CD4-positive, alpha-beta T cell treated with Interleukin-4 for 1 hour (primary cell): ENCODE measurements at places on chromosomes 7 and 10.

DNA sequence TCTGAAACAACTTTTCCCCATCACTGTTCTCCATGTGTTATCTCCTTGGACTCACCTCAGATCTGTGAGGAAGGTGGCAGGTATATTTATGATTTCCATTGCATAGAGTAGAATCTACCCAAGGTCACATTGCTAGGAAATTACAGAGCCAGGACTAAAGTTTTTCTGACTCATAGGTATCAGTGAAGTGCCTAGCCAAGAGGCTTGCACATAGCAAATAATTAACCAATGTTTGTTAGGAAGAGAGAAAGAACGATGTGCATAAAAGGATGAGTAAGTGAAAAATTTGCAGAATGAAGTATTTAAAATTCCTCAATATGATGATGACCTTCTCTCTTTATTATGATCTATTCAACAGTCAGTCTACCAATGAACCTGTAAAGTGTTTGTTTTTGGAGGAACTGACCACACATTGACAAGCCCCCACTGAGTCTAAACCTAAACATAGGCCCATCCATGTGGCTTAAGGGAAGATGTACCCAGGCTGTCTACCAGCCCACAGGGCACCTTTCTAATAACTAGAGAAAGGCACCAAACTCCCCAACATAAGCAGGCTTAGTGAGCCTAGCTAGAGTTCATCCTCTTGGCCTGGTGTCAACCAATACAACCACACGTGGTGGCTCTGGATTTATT lies 252.9 kb upstream of the ZMIZ1 start:
- DNase-seq, result no peak

DNA sequence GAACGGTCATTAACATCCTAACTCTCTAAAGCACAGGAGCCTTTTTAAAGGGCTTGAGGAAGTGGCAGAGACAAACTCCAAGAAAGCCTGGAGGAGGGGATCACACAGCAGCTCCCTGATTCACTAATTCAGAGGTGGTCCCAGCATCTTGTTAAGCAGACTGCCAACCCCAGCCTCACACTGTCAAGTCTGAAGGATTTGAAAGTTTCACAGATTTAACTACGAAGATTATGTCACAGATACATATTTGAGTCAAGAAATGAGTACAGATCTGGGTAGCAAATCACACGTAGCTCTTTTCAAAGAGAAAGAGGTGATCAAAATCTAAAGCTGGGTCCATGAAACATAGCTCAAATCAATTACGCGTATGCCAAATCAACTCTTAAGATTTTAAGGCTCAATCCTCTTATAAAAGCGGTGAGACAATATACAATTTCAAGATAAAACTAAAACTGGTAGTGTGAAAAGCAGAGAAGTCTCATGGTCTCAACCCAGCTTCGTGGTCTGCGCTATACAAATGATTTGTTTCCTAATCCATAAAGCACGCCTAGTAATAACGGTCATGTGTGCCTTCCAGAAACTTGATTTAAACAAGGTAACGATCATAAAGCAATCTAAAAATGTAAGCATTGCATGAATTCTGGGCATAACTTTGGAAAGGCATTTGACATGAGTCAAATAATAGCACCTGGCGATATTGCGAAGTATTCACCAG lies 229.9 kb upstream of the MKLN1 start:
- DNase-seq, result no peak

GRCh38 chr10:51705774-51706173 lies 6.4 kb upstream of the CSTF2T start:
- DNase-seq, result no peak

DNA sequence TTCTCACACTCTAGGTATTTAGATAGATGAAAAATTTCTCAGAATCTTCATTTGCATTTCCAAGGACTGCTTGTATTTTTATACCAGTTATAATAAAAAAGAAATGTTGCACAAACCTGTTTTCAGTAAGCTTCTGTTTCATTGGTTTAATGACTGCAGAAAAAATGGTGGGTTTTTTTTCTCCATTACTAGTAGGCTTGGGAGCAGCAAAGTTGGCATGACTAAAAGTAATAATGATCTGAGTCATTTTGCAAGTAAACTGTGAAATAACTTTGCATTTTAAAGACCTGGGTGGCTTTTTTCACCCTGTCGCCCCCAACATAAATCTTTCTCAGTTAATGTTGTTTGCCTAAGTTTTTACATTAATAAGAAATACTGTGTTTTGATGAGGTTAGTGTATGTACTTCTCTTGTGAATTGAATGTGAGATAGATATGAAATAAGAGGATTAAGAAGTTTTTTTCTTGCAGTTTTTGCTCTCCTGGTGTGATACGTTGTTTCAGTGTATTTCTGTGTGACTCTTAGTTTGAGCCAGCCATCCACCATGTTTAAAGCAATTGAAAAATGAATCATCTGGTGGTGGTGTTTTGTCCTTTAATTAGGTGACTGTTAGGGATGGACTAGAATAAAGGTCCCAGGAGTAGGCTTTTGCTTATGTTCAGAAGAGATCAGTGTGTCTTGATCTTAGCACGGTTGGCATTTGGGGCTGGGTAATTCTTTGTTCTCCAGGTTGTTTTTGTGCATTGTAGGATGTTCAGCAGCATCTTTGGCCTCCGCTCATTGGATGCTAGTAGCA lies 1.8 kb downstream of the GNAI1 start:
- DNase-seq, result no peak

GRCh38 chr7:67620216-67620933 lies 623.7 kb downstream of the TYW1 start:
- DNase-seq, result no peak

DNA sequence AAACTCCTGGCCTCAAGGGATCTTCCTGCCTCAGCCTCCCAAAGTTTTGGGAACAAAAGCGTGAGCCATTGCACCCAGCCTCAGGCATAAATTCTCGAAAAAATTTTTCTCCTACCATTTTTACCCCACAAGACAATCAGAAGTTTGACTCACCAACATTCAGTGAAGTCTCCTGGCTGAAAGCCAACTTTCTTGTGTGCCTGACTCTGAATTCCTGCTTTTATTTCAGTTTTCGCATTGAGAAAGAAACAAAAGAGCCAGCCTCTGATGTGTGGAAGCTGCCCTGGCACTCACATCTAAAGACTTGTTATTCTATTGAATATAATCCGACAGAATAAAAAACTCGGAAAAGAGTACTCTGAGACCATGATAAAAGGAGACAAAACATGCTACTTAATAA lies 402.9 kb downstream of the MAGI2 start:
- no peak for DNase-seq

- peak; percentile 71 for DNase-seq
These were observed 146.6 kb downstream of the SH2D4B start for GRCh38 chr10:80684259-80684658.

DNA sequence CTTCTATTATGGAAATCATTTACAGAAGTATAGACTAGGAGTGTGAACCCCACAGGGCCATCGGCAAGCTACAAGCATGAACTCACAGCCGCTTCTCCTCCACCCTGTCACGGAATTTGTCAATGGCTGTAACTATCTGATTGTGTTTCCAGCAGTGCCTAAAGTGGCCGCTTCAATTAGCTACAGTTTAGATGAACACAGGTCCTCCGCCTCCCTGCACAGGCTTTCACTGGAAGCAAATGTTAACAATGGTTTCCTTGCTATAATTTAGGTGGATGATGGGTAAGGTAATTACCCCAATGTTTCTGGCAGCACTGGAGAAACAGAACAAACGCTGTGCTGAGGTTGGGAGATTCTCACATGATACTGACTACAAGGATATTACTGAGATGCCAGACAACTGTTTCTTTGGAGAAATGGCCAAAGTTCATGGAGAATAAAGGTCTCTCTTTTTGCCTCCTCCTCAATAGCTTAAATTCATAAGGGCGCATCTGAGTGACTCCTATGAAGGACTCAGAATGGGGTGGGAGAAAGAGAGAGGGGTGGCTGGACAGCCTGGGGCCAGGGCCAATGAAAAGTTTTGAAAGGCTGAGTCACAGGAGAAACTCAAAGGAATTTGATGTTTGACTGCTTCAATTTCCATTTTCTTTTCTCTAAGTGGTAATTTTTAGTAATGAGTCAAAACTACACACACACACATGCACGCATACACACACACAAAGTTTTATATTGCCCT lies 78.9 kb downstream of the SVIL start:
- DNase-seq, result no peak

- DNase-seq, result no peak
These were observed 515.0 kb upstream of the ZMIZ1 start for GRCh38 chr10:78553792-78554191.

- DNase-seq, result no peak
These were observed 589.2 kb downstream of the INHBA start for GRCh38 chr7:41113719-41114118.

- DNase-seq, result no peak
These were observed 1.2 kb upstream of the SPACDR start for GRCh38 chr7:100465299-100465698.

DNA sequence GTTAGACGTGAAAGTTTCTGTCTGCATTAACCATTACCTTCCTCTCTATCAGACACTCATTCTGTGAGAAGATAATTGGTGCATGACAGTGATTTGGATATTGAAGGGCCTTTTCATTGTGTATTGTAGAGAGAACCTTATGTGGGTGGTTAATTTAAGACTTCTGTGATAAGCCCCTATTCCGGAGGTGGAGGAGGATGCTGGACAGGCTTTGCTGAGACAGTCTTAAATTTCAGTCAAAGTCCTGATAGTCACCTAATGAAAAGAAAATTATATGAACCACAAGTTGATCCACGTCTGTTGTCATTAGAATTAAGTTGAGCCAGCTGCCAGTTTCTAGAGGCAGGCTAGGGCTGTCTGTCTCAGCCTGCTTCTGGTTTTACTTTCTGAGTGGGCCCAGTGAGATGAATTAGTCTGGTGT lies 62.9 kb downstream of the CELF2 start:
- no peak for DNase-seq

DNA sequence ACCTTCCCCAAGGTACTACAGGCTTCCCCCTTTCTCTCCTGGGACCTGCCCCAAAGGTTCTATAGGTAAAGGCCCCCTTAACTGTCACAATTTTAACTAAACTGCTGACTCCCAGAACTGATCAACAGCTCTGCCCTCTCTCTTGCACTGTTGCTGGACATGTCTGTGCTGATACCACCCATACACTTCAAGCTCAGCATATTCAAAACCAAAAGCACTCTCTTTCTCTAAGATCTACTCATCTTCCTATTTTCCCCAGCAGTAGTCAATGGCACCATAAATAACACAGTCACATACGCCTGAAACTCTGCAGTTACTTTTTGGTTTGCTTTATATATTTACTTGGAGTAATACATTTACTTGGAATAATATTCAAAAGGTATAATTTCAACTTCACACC lies 12.3 kb downstream of the OSBPL3 start:
- DNase-seq, result no peak

GRCh38 chr10:113148901-113149300 lies 198.9 kb downstream of the TCF7L2 start:
- no peak for DNase-seq

- DNase-seq, result no peak
These were observed 79.6 kb downstream of the NEURL1 start for GRCh38 chr10:103573205-103573487.

DNA sequence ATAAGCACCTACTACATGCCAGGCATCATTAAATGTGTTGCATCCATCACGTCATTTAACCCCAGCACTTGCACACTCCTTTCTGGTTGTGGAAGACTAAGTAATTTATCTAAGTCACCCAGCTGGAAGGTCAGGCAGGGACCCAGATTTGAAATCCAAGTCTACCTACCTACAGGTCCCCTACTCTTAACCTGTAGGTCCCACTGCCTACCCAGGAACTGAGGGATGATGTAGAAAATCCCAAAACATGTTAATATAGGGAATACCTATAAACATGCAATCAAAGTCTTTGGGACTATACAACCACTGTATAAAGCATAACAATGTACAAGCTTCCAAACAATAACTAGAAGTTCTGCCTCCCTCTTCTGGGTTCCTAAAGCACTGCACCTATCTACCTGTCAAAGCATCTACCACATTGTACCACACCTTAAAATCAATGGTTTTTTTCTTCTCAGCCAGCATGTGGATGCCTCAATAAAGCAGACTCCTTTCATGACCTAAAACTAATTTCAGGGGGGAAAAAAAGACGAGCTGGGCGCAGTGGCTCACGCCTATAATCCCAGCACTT lies 5.6 kb downstream of the IL6 start:
- no peak for DNase-seq

- no peak for DNase-seq
These were observed 249.7 kb upstream of the PITRM1 start for GRCh38 chr10:3422282-3422681.

- DNase-seq, result no peak
These were observed 85.4 kb upstream of the GSDME start for GRCh38 chr7:24842449-24843241.

DNA sequence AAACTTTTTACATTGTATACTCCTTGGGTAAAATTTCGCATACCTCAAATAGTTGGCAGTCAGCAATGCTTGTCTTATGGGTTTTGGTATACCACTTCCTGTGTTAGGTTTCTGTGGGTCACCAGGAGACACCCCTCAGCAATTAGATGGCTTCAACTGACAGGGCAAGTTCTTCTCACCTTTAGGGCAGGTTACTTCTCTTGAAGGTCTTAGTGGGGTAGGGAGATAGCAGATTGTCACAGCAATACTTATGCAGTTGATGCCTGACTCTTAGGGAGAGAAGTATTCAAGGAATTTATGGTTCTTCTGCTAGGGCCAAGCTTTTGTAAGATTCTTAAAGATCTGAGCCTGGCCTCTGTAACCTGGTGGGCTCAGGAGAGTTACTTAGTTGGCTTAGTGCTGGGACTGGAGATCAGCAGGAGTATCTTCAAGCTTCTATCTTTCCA lies 42.9 kb downstream of the MKLN1 start:
- peak; percentile 59 for DNase-seq

DNA sequence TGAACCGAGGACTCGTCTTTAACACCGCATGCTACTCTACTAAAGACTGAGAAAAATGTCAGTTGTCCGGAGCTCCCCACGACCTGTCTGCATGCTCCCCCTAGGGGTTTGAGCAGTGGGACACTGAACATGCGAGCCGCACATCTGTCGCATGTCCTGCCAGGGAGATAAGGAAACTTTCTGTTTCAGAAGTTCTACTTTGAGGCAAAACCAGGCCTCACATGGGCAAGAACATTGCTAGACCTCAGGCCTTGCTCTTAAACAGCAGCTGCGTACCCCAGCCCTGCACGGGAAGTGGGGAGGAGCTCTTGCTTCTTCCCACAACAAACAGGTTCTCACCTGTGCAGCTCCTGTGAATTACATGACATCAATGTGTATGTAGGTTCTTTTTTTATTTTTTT lies 30.3 kb upstream of the HERPUD2 start:
- peak; percentile 84 for DNase-seq
